NCI-H2081 treated with DMSO at 0.1 percent for 48 hours (cell line): ENCODE measurements at places on chromosomes 16 and 17.

DNA sequence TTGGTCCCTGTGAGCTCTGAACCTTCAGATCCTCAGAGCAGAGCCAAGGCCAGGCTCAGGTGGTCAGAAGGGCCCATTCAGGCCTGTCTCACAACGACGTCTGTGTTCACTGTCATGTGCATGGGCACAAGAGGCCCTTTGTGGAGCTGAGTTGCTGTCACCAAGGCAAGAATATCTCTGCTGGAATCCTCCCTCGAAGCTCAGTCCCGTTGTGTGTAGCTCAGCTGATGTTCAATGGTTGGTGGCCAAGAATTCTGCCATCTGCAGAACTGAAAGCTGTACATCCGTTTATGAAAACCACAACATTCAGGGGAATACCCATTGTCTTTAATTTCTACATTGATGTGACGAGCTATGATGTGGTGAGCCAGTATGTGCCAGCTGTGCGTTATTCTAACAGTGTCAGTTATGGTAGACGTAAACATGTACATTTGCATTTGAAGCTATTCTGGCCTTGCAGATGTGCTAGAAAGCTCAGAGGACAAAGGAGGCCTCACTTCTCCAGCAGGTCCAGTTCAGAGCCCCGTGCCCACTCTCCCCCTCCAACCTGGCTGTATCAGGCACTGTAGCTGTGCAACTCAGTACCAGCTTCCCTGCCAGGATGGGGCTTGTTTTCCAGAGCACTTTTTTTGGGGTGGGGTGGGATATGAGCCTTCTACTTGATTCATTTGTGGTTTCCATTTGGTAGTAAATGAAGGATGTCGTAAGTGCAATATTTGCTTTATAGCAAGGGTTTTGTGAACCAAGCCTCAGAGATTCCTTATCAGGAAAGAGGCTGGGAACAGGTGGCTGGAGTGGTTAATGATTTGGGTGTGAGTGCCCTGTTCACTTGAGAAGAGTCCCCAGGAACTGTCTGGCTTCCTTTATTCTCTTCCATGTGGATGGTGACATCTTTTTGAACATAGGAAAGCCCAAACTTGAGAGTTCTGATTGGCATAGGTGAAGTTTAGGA, 56.1 kb downstream of the B9D1 start:
- no peak for DNase-seq

GRCh38 chr17:42233156-42233555, 38.9 kb upstream of the GHDC start:
- DNase-seq: no peak

GRCh38 chr16:68737046-68737729, at the start of gene CDH1:
Gene CDH1, plus strand, starts transcription at chr16:68737292. Its CDS starts 124 bp downstream, at chr16:68737416.
- no peak for DNase-seq

GRCh38 chr16:72517154-72517553, 345.2 kb upstream of the PMFBP1 start:
- no peak for DNase-seq

DNA sequence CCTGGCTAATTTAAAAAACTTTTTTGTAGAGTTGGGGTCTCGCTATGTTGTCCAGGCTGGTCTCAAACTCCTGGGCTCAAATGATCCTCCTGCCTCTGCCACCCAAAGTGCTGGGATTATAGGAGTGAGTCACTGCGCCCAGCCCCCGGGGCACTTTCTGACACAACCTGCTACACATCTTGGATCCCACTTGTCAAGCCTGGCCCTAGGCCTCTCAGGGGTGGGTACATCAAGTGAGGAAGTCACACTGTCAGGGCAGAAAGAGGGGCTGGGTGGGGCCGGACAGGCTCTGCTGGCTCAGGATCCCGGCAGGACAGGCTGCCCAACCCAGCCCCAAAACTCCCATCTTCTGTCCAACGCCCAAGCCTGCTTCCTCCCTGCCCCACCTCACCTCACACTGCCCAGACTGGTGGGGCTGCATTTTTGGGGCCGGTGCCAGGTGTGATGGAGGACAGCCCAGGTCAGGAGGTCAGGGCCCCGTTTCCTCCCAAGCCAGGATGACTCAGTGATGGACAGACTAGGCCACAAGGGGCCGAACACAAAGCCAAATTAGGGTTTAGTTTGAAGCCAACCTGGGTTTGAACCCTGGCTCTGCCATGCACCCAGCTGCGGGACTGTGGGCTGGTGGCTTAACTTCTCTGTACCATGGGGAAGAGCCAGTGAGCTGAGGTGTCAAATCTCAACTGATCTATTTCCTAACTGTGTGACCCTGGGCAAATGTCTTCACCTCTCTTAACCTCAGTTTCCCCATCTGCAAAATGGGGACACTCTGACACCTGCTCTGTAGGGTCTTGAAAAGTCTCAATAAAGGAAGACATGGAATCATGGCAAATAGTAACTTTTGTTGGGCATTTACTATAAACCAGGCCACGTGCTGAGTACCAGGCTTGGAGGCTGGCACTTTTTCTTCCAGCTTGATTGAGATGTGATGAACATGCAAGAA, 8.9 kb upstream of the PPL start:
- DNase-seq: no peak

DNA sequence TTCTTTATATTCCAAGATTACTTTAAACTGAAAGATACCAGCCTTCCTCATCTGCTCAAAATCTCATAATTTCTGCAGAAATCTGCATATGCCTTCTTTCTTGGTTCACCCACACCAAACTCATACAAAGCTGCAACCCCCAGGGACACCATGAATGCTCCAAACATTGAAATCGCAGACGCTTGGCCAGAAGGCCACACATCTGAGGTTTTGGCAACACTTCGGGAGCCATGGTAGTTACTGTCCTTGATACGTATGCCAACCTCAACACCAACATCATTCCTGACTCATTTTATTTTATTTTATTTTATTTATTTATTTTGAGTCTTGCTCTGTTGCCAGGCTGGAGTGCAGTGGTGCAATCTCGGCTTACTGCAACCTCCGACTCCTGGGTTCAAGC, 11.8 kb downstream of the GSPT1 start:
- no peak for DNase-seq

GRCh38 chr16:60318486-60318885, 1584.4 kb upstream of the GOT2 start:
- DNase-seq: no peak

- no peak for DNase-seq
These were observed 425.3 kb downstream of the CA10 start for GRCh38 chr17:51733166-51733565.

- DNase-seq: no peak
These were observed 253.6 kb downstream of the HAPSTR1 start for GRCh38 chr16:9345046-9345445.

GRCh38 chr17:50830352-50830751, 5.0 kb upstream of the WFIKKN2 start:
- no peak for DNase-seq

DNA sequence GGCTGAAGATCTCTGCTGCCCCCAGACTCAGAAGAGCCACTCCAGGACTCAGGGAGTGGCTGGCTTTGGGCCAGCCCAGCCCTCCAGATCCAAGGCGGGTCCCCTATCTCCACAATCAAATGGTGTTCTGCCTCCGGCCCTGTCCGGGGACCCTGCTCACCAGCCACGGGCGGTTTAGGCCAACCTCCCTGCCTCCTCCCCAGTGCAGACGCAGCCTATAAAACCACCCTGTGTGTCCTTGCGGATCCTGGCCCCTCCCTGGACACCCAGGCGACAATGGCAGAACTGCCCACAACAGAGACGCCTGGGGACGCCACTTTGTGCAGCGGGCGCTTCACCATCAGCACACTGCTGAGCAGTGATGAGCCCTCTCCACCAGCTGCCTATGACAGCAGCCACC, at the start of gene SLC12A3:
Gene SLC12A3 (plus strand): TSS at position 248 of the 400 bp plus-strand sequence. CDS start 29 bp downstream, at position 277.
- no peak for DNase-seq

- DNase-seq: no peak
These were observed 15.0 kb upstream of the KCNJ18 start for GRCh38 chr17:21677126-21677910.

DNA sequence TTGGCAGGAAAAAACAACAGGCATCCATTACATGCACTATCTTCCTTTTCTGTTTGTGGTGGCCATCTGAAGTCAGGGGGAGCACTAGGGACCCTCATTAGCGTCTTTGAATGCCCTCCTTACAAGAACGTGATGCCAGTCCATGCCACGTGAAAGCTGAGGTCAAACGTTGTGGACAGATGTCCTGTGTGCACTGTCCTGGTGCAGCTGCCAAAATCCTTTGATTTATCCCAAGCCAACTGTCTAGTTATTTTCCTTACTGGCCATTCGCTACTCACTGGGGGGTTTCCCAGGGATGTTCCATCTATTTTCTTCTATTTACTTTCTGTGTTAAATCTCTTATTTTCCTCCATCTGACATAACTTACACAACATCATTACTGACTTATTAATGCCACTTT, 135.7 kb downstream of the ABCA8 start:
- no peak for DNase-seq

DNA sequence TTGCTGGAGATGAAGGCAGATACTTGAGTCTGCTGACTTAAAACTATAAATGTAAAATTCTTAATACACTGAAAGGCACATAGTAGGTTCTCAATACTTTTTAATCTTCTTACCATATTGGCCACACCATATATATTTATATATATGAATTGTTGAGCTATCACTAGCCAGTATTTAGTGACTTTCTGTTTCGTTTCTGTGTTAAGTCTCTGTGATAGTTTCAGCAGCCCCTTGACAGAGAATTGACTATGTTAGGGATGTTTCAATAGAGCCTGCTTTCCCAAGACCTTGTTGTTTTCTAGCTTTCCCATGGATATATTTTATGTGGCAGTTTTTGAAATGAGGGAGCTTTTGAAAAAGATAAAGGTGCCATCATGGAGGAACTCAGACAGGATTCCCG, 206.5 kb upstream of the GOT2 start:
- no peak for DNase-seq

DNA sequence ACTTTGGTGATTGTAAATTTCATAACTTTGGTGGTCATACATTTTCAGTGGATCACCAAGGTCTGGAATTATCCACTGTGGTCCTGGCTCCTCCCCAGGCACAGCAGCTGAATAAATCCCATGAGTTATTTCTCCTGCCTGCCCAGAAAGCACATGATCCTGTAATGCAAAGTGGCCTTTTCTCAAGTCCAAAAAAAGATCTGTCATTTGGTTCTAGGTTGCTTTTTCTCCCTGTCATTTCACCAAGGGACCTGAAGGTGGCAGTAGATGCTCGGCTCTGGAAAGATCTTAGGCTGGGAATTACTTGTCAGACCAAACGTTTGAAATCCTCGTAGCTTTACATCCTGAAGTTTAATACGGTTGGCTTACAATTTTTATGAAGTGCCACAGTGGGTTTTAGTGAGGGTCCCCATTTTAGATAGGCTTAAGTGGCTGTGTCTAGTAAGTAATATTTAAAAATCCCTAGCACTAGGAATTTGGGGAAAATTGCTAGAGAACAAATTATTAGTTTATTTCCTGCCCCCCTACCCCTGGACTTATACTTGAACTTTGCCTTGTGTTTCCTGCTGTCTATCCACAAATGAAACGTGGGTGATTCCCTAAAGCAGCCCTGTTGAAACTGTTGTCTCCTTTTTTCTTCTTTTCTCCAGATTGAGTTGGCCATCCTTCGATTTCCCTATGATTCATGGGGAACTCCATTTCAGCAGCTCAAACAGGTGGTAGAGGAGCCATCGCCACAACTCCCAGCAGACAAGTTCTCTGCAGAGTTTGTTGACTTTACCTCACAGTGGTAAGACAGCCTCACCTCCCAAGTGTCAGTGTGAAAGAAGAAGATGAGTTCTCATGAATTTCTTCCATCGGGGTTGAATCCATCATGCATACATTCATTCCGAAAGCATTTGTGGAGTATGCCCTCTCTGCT, 111.7 kb downstream of the MAP2K6 start:
- no peak for DNase-seq
